Left renal pelvis (tissue), 4 donors: ENCODE measurements at places on chromosomes 7 and 10. TPM values are rescaled to one million over a fixed set of nuclear protein-coding genes. Genes with fewer than 3 reads are reported as not detected.

The VSTM2A gene
- 2.7 TPM for polyA plus RNA-seq

The DKK1 gene
- 24.8 TPM for polyA plus RNA-seq

GRCh38 chr7:137080516-137081203, 212.2 kb downstream of the CHRM2 start:
- no peak for DNase-seq

- DNase-seq: no peak
Observed at GRCh38 chr7:151051108-151051507, 2.8 kb downstream of the ASIC3 start.

- DNase-seq: no peak
Observed at GRCh38 chr7:35658606-35659201, 36.2 kb downstream of the HERPUD2 start.
